Karpas-422 (cell line): ENCODE measurements at places on chromosomes 5 and 9.

- no peak for DNase-seq
Measured at GRCh38 chr5:151800532-151800931, 28.8 kb downstream of the G3BP1 start.

GRCh38 chr9:119004618-119004990 is 364.6 kb downstream of the BRINP1 start:
- DNase-seq, result no peak

- DNase-seq, result peak; percentile 76
Measured at GRCh38 chr5:177362610-177363507, 5.1 kb downstream of the RGS14 start.

- DNase-seq, result no peak
Measured at GRCh38 chr9:13141629-13142028, 137.9 kb downstream of the MPDZ start.

- DNase-seq, result no peak
Measured at GRCh38 chr9:137630679-137631078, 11.9 kb downstream of the EHMT1 start.

DNA sequence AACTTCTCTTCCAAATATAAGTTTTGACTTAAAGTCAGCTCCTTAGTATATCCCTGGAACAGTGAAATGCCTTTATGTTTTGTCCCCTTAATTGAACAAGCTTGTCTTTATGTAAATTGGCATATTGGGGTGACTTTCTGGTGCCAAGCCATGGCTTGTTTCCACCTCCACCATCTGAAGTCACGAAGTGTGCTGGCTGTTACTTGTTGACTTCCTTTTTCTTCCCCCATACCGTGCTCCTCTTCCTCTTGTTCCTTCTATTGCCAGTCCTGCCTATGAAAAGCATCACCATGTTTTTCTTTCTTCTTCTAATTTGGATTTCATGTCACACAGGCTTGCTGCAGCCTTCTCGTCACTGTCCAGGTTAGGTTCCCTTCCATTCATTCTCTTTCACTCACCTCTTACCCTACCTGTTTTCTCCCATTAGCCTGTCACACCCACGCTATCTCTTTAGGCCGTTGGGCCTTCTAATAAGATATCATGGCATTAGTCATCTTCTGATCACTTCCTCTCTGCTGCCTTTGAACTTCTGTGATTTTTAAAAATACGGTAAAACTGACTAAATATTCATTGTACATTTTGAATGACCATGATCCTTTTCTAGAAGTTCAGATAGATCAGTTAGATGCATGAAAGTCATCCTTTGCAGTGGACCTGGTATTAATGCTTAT is 48.1 kb downstream of the IQGAP2 start:
- DNase-seq, result no peak

- DNase-seq, result no peak
Measured at GRCh38 chr9:70177121-70177520, 81.7 kb upstream of the SMC5 start.

GRCh38 chr5:58653521-58653920 is 70.6 kb downstream of the RAB3C start:
- no peak for DNase-seq

DNA sequence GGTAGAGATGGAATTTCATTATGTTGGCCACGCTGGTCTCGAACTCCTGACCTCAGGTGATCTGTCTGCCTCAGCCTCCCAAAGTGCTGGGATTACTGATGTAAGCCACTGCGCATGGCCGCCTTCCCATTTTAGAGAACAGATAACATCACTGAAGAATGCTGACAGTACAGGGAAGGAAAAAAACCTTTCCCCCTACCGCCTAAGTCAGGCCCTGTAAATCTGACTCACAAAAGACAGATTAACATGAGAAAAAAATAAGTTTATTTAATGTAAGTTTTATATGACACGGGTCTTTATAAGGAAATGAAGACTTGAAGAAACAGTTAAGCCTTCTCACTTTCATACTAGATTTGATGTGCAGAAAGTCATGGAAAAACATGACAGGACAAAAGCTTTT is 227.2 kb upstream of the ZNF608 start:
- DNase-seq, result no peak

DNA sequence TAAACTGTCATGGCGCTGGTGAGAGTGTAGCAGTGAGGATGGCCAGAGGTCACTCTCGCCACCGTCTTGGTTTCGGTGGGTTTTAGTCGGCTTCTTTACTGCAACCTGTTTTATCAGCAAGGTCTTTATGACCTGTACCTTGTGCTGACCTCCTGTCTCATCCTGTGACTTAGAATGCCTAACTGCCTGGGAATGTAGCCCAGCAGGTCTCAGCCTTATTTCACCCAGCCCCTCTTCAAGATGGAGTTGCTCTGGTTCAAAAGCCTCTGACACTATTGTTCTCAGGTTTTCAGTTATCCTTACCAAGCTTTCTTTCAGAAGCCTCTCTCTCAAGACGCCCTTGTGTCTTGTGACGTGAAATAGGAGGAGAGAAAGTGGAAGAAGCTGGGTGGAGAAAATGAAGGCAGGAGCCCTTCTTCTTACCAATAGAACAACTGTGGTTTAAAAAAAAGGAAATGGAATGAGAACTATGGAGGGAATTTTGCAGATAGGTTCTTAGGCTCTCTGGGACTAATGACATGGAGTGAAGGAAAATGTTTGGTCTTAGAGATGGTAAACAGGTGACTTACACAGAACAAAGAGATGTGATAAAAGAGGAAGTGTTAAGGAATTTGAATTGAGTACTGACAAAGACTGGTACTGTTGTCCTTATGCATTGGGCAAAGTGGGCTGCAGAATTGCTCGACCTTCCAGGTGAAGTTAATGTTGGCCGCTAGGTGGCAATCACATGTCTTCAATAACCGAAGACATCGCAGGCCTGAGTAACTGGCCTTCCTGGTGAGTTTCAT is 133.3 kb upstream of the RAI14 start:
- DNase-seq, result peak; percentile 86

GRCh38 chr9:37027582-37028419 is 6.3 kb downstream of the PAX5 start:
- peak; percentile 99 for DNase-seq

GRCh38 chr5:171893290-171893886 is 107.8 kb downstream of the SMIM23 start:
- DNase-seq, result no peak

GRCh38 chr9:34554211-34555001 is 31.6 kb upstream of the ENHO start:
- no peak for DNase-seq

DNA sequence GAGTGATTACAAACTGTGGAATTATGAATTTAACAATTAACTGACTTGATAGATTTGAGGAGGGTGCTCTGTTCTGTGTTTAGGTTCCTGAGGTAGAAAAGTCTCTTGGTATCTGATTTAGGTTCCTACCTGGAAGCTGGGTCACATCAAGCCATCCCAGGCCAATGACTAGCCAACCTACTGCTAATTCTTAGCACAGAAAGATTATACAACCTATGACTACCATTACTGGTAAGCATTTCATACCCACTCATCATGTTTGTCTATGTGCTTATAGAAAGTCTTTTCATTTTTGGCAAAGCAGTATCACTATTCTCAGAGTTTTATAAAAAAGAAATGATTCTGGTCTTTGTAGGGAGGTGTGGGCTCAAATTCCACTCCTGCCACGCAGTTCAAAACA is 49.7 kb downstream of the GNAQ start:
- no peak for DNase-seq

- peak; percentile 49 for DNase-seq
Measured at GRCh38 chr5:66596636-66597182, 516 bp downstream of the MAST4 start.

DNA sequence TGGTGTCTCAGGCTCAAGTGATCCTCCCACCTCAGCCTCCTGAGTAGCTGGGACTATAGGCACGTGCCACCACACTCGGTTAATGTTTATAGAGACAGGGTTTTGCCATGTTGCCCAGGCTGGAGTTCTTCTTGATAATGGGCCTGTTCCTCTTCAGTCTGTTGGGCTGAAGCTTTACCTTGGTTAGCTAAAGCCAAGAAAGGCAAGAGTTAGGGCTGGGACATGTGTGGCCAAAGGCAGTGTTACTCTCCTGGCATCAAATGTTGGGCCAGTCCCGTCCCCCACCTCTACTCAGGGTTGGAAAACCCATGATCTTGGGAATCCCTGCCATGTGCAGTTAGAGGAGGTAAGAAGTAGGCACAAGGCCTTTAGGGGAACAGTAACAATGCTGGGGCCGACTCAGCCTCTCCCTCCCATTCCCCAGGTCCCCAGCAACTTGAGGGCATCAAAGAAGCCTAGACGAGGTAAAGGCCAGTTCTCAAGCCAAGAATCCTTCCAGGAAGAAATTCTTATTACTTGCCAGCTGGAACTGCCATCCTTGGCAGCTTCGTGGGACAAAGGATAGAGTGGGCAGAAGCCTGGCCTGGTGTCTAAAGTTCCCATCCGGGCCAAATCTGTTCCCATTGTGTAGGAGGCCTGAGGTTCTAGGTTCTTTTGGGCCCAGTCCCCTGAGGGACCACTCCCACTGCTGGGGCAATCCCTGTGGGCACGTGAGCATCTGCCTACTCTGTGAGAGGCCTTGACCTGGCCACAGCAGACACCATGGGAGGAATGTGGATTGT is 4.5 kb downstream of the EGR1 start:
- DNase-seq, result no peak

DNA sequence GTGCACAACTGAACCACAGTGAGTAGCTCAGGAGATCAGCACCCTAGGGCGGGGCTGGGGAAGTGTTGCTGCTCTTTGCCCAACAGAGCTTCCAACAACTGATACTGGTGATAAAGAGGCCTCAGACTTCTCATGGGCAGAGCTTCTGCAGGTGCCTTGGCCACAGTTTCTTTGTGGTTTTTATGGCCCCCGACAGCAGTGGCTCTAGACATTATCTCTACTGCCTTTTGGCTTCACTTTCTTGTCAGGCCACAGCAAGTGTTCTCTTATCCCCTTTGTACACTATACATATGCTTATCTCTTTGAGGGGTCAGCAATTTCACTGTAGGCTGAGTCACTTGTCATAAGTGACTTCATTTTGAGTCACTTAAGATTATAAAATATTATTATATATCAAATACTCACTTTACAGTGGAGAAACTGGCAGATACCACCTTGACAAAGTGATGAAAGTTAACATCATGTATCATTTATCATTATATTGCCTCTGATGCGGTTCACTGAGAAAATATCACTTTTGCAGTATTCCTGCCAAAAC is 90.9 kb upstream of the COX7C start:
- DNase-seq, result no peak

GRCh38 chr9:97412626-97413385 is 910 bp downstream of the TDRD7 start:
- peak; percentile 92 for DNase-seq

DNA sequence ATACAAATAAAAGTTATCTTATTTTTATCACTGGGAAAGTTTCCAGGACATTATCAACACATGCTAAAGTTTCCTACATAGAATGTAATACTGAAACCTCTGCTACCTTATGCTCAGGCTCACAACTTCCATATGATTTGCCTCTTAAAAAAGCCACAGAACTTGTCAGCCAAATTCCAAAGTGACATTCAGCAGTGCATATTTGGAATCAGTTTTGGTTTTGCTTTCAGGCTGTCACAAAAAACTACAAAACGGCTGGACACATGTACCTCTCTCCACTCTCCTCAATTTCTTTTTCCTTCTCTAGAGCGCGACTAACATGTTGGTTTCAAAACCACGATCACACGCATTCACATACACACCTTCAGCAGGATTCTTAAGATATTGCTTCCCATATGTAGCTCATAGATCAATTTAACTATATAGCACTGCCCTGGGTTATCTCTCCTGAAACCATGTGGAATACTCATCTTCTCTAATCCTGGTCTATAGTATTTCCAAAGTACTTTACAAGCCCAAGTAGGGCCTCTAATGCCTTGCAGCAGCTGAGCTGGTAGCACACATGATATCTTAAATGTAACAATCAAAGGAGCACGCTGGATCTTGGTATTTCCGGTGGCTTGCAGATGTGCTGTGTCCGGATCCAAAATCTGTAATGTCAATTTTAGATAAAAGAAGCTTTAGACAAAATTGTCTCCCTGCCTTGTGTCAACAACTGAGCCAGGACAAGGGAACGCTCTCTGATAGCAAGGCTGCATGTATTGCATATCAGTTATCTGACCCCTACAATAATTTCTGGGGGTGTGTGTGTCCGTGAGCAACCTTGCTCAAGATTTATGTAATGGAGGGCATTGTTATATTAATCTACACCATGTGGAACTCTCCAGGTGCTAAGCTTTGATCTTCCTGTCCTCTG is 203.2 kb downstream of the DMRT2 start:
- no peak for DNase-seq

GRCh38 chr5:41508696-41509398 is 1.6 kb downstream of the PLCXD3 start:
- DNase-seq, result no peak

- no peak for DNase-seq
Measured at GRCh38 chr5:169084775-169085174, 216.2 kb downstream of the SLIT3 start.

DNA sequence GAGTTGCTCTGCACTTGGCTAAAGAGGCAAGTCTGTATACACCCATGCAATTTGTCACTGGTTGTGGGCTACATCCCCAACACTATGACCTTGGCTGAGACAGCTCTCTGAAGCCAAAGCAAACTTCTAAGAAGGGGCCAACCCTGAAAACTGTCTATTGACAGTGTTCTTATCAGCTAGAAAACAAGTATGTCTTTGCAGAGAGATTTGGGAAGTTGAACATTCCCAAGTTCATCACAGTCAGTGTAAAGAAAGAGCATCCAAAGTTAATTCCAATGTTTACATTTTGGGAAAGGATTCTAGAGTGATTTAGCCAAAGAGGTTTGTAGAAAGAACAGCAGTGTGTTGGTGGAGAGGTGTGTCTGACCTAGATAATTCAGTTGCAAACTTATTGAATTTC is 711.1 kb upstream of the CHD1 start:
- DNase-seq, result no peak

GRCh38 chr5:79229357-79230174 is 6.4 kb upstream of the JMY start:
- no peak for DNase-seq
